ENCODE measurements at places on chromosomes 5 and 9. TPM values are rescaled to one million over a fixed set of nuclear protein-coding genes. Genes with fewer than 3 reads are reported as not detected.

- no peak for DNase-seq
Measured at GRCh38 chr5:40906351-40906751, 2.9 kb upstream of the C7 start.

GRCh38 chr5:5021436-5021835, 118.7 kb upstream of the ADAMTS16 start:
- no peak for DNase-seq

DNA sequence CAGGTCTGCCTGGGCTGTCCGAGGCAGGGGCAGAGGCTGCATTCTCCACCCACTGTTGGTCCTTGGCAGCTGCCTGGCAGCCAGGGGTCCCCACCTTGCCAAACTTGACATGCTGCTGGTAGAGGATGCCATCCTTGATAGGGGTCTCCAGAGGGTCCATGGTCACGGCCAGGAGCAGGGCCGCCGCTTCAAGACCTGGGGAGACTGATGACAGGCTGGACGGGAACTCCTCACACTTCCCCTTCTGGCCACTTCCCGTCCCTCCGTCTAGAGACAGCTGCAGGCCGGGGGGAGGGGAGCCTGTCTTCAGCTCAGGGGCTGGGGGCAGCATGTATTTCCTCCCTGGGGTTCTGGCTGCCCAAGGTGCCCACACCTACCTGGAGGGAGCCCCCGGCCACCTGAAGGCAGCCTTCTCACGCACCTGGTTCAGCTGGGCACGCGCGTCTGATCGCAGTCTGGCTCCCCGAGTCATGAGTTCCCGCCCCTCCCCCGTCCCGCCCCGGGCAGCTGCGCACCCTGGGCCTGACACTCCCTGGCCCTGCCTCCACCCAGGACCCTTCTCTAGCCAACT, at the start of gene DOK3:
TSS of gene DOK3 (minus strand) at position 446 of the 571 bp plus-strand sequence. CDS start at position 160, 286 bp downstream.
- no peak for DNase-seq

The CARD6 gene
- 12.5 TPM for total RNA-seq

DNA sequence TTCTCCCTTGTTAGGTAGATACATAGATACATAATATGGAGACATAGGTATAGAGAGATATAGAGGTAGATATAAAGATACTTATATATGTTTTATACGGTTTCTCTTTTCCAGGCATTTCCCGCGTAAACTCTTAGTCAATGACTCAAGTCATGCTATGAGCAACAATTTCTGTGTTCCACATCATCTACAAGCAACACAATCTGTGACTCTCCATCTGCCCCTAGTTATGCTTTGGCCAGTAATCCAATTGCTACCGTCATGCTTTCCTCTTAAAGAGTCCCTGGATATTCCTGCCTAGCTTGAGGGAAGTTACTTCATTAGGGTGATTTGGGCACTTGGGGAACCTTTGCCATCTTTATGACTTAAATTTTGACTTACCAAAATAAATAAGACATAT, 129.0 kb upstream of the ADAMTS16 start:
- no peak for DNase-seq

The SELENOP gene
- total RNA-seq = 758 TPM

DNA sequence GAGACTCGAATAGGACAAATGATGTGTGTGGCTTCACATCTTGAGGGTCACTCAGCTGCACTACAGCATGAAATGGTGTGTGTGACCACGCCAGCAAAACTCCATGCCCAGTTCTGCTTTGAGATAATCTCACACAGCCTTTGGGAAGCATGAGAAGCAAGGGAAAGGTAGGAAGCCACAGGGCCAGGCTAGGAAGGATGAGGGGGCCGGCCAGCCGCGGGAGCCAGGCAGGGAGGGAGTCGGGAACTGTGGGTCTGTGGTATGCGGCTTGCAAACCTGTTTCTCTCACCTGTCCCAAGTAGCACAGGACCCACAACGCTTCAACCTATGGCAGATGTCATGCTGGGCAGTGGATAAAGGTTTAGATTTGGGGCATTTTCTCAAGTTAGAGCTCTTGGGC, 142.0 kb downstream of the HSPA4 start:
- no peak for DNase-seq

The IRX2 gene
- total RNA-seq = not detected

- no peak for DNase-seq
Measured at GRCh38 chr5:43033841-43034590, 6.1 kb downstream of the ANXA2R start.

The CD72 gene
- not detected for total RNA-seq

The TRMT10B gene
- total RNA-seq = 14.6 TPM

DNA sequence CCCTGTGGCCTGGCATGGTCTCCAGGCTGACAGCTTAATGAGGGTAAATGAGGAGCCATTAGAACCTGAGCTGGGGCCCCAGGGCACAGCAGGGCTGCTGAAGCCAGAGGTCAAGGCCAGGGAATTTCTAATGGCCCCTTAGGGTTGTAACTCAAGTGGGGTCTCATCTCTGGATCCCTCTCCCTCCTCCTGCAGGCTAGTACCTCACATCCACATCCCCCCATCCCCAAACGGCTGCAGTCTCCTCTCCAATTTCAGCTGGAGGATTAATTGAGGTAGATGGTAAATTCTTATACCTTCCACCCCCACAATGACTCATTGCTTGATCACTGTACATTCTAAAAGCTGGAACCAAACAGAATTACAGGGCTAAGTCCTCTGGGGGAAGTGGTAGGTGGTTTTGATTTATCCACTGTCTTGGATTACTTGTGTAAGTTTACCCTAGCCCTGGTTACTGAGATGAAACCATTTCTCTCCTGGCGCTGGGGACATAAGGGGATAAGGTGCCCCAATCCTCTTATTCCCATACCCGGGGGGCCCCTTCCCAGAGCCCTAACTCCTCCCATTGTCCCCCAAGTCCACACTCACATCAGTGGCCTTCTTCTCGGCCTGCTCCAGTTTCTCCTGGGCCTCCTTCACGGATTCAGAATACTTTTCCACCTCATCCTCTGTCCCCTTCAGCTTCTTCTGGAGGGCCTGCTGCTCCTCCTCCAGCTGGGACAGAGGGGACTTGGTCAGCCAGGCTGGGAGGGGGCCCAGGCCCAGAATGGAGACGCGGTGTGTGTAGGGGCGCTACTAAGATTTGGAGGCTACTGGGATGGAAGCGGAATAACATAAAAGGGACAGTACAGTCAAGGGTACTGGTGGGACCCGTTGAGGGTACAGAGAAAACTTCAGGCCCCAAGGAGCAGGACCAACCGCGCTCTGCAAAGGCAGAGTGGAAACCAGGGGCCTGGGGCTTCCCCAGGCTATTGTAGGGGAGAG, 875 bp downstream of the TPM2 start:
- no peak for DNase-seq

GRCh38 chr9:17613758-17614157, 34.9 kb downstream of the SH3GL2 start:
- no peak for DNase-seq

The ZNF608 gene
- 11.1 TPM for total RNA-seq

DNA sequence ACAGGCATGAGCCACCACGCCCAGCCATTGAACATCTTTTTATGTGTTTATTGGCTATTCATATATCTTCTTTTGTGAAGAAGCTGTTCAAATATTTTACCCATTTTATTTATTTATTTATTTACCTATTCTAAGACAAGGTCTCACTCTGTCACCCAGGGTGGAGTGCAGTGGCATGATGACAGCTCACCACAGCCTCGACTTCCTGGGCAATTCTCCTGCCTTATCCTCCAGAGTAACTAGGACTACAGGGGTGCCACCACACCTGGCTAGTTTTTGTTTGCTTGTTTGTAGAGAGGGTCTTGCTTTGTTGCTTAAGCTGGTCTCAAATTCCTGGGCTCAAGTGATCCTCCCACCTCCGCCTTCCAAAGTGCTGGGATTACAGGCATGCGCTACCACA, 33.5 kb downstream of the NAIF1 start:
- DNase-seq = no peak

GRCh38 chr5:158910782-158911692, 188.7 kb downstream of the EBF1 start:
- no peak for DNase-seq

GRCh38 chr5:172641359-172642050, 442 bp downstream of the NEURL1B start:
- DNase-seq = no peak

- no peak for DNase-seq
Measured at GRCh38 chr9:34370970-34371880, 5.5 kb downstream of the MYORG start.

GRCh38 chr9:88578121-88579049, 43.4 kb downstream of the NXNL2 start:
- DNase-seq = peak; percentile 88

The SEMA4D gene
- total RNA-seq = 5.6 TPM

GRCh38 chr5:126777257-126777974, 480 bp downstream of the LMNB1 start:
- DNase-seq = peak; percentile 41

- DNase-seq = no peak
Measured at GRCh38 chr5:50767588-50767987, 101.2 kb downstream of the PARP8 start.

- no peak for DNase-seq
Measured at GRCh38 chr5:150258130-150258529, 31.4 kb downstream of the CAMK2A start.

- DNase-seq = no peak
Measured at GRCh38 chr5:151295791-151296477, 7.6 kb downstream of the SLC36A3 start.

GRCh38 chr9:16236882-16237281, 633.6 kb downstream of the BNC2 start:
- DNase-seq = no peak

GRCh38 chr5:39689919-39690318, 265.1 kb upstream of the DAB2 start:
- no peak for DNase-seq

The SLC35D2 gene
- total RNA-seq = 29.9 TPM

- DNase-seq = no peak
Measured at GRCh38 chr5:148532969-148533670, 121.2 kb downstream of the HTR4 start.

The INSYN2B gene
- 2.4 TPM for total RNA-seq

The UBAC1 gene
- total RNA-seq = 25.1 TPM

GRCh38 chr9:124228516-124228915, 29.2 kb upstream of the NEK6 start:
- DNase-seq = no peak

The PCSK5 gene
- 6.5 TPM for total RNA-seq

The TXNDC8 gene
- total RNA-seq = not detected

DNA sequence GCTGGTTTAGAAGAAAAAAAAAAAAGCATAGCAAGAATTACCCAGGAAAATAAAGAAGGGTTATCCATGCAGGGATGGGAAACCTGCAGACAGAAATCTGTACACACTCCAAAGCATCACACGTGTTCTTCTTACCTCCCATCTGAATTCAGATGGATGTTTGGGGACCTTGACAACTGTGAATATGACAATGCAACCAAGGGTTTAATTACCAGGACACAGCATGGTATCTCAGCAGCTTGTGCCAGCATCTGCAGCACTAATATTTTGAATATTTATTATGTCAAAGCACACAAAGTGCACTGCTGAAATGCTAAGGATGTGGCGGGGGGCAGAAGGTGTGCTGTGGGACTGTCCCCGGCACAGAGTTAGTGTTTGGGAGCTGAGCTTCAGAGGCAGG, 47.9 kb downstream of the SLIT3 start:
- DNase-seq = no peak

DNA sequence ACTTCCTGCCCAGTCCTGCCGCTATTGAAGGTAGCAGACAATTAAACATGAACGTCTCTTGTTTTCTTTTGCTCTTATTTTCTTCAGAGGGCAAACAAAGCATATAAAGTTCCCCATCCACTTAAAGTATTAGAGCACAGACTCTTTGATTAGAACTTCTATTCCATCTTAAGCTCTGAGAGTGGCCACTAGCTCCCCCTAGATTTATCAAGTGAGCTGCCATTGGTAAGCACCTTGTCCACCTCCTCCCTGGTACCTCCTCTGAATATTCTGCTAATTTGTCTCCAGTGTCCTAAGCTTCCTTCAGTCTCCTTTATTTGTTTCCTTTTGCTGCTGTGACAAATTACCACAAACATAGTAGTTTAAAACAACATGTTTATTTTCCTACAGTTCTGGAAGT, 264.3 kb upstream of the KCNN2 start:
- no peak for DNase-seq

GRCh38 chr5:27021471-27021870, 16.9 kb downstream of the CDH9 start:
- DNase-seq = no peak

- no peak for DNase-seq
Measured at GRCh38 chr9:96214635-96215034, 87.3 kb downstream of the HSD17B3 start.

The CDH18 gene
- not detected for total RNA-seq

The PCDHB9 gene
- 5.4 TPM for total RNA-seq

- DNase-seq = no peak
Measured at GRCh38 chr5:131630208-131630962, 4.6 kb downstream of the RAPGEF6 start.

DNA sequence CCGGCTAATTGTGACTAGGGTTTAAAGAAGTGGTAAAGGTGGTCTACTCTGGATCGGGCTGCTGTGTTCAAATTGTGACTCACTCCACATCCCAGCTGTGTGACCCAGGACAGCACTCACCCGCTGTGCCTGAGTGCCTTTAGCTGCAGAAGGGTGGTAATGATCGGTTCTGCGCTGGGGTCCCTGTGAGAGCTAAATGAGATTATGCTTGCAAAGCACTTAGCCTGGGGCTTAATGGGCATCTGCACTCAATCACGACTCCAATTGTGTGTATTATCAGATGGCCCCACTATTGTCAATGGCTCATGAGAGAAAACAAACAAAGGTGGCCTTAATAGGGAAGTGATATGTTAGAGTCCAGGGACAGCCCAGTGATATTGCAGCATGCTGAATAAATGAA, 25.1 kb upstream of the TBC1D2 start:
- no peak for DNase-seq

DNA sequence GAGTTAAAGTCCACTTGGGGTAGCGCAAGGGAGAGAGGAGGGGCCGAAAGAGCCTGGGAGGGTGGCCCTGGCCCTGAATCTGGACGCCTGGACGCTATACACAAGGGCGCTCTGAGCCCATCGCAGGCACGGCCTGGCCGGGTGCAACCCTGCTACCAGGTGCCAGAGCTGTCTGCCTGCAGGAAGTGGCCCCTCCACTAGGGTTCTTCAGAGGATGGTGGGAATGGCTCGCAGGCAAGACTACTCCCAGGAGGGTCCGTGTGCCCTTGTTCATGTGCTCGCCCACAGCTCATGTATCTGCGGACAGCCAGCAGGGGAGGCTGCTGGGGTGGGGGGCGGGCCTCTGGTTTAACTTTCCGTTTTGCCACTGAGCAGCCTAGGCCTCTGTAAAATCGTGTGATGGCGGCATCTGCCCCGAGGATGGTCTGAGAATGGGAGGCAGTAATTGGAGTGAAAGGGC, 1.4 kb upstream of the NKD2 start:
- DNase-seq = peak; percentile 13

GRCh38 chr9:12271421-12271891, 421.7 kb upstream of the TYRP1 start:
- DNase-seq = no peak

The ANGPTL2 gene
- total RNA-seq = 36.5 TPM

All from uterus (tissue), 4 donors.